ENCODE measurements at places on chromosomes 11 and 22.

DNA sequence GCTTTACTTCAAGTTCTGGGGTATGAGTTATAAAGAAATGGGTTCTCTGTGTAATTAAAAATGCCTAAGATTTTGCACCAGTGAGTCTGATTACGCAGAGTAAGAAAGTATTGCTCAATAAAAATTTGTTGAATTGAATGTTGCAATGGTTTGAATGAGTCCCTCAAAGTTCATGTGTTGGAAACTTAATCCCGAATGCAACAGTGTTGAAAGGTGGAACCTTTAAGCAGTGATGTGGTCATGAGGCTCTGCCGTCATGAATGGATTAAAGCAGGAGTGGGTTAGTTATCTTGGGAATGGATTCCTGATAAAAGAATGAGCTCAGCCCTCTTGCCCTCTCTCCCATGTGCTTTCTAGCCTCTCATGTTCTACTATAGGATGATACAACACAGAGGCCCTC is 52.6 kb upstream of the SESN3 start:
- DNase-seq = no peak

GRCh38 chr22:17876306-17876831 is 102.1 kb upstream of the BID start:
- DNase-seq = no peak

- DNase-seq = no peak
These were observed 45.4 kb downstream of the GGTLC2 start for GRCh38 chr22:22689621-22690345.

- no peak for DNase-seq
These were observed 1679.3 kb downstream of the LRRC4C start for GRCh38 chr11:39780131-39780530.
